ENCODE measurements at places on chromosomes 16 and 17.

GRCh38 chr16:29857133-29857760 is 5.8 kb downstream of the CDIPT start:
- no peak for DNase-seq

DNA sequence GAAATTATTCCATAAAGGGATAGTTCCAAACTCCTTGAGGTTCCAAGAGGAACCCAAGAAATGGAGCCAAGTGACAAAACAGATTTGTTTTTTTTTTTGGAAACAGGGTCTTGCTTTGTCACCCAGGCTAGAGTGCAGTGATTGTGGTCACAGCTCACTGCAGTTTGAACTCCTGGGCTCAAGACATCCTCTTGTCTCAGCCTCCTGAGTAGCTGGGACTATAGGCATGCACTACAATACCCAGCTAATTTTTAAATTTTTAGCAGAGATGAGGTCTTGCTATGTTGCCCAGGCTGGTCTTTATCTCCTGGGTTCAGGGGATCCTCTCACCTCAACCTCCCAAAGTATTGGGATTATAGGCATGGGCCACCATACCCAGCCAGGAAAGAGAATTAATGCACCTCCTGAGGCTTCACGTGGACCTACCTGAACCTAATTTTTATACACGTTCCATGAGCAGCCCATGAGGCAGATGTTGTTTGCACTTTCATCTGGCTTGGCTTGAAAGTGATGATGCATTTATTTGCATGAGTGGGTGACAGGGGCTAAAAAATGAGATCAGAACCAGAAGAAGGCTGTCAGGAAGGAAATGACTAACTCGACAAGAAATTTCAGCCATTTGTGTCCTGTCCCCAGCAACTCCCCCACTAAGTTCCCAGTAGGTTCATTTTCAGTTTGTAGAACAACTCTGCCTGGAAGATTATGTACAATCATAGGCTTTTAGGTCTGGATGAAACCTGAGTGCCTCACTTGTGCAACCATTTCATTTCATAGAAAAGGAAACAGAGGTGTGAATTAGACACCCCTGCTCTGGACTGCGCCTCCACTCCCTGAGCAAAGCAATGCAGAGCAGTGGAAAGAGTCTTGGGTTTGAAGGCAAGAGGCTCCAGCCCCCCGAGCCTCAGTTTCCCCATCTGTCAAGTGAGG is 10.3 kb upstream of the IRF8 start:
- peak; percentile 73 for DNase-seq

GRCh38 chr17:19533718-19534561 is at the start of gene SLC47A1:
Gene SLC47A1 (plus strand): TSS chr17:19533854. CDS start chr17:19533940, 86 bp downstream.
- DNase-seq, result peak; percentile 54

- peak; percentile 41 for DNase-seq
Measured at GRCh38 chr16:50213939-50214519, 52.3 kb upstream of the ADCY7 start.

- no peak for DNase-seq
Measured at GRCh38 chr16:17945080-17945601, 391.4 kb downstream of the NPIPA8 start.

- DNase-seq, result no peak
Measured at GRCh38 chr17:30393491-30393890, 14.8 kb downstream of the CPD start.

DNA sequence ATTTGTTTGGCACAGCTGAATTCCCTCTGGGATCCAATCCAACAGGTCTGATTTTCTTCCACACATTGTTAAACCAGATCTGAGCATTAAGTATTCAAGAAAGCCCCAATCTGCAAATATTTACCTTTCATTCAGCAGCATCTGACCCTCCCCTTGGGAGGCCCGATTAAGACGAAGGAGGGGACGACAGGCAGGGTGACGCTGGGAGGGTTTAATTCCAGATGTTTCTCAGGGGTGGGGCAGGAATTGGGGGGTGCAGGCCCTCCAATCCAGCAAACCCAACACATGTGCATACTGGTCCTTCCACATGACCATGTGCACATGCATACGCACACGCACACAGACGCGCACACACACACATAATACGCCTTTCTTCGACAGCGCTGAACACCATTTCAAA is 240.5 kb downstream of the GSG1L start:
- no peak for DNase-seq

- no peak for DNase-seq
Measured at GRCh38 chr16:88812513-88813268, 963 bp upstream of the APRT start.

- no peak for DNase-seq
Measured at GRCh38 chr17:18267366-18267765, 6.9 kb downstream of the MIEF2 start.

DNA sequence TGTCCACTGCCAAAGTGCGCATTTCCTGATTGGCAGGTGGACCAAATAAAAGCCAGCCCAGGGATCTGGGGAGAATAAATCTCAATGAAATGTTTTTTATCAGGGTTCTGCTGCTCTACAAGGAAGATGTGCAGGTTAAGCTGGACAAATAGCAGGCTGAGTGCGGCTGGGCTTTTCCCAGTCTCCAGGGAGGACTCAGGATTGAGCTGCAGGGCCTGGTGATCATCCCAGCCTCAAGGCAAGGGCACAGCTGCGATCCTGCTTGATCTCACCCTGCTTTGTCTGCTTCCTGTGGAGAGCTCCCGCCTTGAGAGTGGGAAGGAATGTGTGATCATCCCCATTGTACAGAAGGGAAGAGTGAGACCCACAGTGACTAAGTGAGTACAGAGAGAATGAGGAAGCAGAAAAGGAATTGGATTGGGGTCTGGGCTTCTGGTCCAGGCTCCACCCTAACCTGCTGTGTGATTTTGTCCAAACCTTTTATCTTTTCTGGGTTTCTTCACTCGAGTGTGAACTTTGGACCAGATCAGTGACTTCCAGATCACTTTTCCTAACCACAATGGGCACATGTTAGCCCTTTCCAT is 75.3 kb upstream of the CRHR1 start:
- no peak for DNase-seq

DNA sequence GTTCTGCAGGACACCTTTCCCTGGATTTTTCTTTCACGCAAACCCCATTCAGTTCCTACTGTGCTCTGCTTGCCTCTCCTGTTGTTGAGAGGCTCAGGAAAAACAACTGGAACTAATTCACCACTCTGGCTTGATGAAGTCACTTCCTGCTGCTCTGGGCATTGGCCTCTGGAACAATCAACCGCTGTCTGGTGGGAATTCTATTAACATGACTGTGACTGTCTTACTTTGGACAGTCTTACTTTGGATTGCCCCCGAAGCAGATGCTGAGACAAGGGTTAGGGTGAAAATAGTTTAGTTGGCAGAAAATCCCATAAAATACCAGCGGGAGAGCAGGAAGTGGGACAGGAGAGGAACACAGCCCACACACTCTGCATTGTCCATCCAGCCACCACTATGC is 90.0 kb upstream of the HSBP1 start:
- DNase-seq, result peak; percentile 34

GRCh38 chr16:48050871-48051270 is 104.9 kb downstream of the ABCC12 start:
- DNase-seq, result no peak

DNA sequence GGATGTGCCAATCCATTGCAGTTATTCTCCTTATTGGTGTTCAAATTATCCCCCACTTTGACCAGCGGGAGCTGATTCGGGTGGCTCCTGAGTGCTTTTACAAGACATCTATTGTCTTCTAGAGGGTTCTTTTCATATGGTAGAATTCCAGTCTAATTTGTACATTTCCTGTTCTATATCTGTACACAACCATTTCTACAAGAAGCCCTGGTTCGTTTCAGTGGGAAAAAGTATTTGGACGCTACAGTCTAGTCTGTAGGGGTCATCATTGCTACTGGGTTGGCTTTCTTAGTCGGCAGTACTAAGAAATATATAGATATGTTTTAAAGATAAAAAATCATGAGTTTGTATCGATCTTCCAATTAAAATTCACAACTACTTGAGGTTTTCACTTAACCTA is 262.6 kb downstream of the MAP2K6 start:
- DNase-seq, result no peak

DNA sequence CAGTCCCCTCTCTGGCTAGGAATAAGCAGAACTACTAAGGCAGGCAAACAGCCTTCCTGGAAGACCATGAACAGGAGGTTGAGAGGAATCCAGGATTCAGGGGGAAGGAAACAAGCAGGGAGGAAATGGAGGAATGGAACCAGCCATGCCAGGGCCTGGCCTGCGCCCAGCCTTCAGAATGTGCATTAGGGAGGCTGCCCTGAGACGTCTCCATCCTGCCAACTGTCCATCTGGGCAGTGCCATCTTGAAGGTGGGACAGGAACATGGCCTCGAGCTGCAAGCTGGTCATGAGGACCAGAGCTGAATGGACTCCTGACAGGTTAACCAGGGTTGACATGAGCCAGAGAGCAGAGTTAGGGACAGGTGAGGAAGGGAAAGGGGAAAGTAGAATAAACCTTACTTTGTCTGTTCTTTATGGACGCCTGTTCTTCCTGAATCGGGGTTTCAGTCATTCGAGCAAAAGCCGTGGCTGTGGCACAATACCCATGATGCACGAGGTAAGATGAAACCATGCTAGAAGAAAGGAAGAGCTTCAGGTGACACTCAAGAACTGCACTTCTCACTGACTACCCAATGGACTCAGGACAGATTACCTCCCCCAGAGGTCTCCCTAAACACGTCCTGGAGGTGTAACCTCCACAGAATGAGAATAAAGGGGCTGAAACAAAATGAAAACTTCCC is 12.1 kb upstream of the GFOD2 start:
- DNase-seq, result no peak

GRCh38 chr17:50687200-50688066 is 20.3 kb downstream of the ANKRD40 start:
- no peak for DNase-seq

DNA sequence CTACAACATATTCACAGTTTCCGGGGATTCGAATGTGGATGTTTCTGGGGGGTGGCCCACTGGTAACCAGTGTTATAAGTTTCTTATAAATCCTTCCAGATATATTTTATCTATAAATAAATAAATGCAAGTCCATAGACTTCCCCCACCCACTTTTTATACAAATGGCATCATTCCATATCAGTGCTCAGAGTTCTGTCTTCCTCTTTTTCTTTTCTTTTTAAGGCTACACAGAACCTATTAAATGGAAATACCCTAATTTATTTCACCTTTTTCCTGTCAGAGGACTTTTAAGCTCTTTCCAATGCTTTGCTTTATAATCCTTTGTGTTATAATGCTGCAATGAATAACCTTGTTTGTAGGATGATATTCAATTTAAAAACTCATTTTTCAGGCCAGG is 3.8 kb downstream of the LGALS9 start:
- DNase-seq, result no peak

DNA sequence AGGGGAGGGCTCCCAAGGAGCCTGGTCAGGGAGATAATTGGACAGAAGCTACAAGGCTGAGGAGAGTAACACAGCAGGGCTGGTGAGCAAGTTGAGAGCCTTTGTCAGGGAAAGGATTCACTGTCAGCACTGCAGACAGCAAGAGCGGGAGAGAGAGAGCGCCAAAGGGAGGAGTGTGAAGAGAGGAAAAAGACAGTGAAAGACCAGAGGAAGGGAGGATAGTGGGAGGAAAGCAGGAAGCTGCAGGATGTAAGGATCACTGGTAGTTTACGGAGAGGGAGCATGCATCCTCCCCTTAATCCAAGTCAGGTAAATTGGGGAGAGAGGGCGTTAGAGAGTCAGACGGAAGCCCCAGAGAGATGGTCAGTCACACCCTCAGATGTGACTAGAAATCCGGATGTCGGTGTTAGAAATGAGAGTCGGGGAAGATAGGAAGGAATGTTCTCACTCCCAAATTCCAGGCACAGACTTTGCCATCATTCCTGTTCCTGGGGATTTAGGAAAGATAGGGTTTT is 13.8 kb upstream of the SPOP start:
- DNase-seq, result no peak

DNA sequence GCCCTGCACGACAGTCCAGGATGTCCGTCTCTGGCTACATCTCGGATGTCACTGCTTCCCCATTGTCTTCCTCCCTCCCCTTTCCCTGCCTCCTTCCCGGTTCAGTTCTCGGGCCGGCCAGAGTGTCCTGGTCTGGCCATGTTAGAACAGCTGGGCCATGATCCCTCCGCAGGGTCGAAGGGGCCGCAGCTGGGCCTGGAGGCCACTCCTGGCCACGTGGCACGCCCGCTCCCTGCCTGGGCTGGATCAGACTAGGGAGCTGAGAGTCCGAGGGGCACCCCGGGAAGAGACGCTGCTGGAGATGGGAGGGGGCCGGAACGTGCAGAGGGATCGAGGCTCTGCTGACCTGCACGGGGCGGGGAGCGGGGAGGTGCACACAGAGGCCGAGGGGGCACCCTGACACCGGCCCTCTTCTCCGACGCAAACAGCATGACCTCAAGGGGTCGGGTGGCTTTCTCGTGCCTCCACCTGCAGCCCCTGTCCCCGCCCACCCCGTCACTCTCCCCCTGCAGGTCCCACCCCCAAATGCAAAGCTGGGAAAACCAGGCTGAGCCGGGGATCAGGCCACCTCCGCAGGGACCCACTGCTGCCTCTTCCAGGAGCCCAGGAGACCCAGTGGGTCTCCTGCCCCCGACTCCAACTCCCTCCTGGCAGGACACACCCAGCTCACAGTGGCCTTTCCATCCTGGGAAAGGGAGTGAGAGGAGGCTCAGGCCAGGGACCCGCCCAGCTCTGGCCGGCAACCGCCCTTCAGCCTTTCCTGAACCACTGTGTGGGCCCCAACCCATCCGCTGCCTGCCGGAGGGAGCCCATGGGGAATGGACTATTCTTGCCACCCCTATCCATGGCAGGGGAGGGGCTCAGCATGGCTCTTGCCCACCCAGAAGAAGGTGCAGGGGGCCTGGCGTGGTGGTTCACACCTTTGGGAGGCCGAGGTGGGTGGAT is 38.5 kb downstream of the CTU2 start:
- no peak for DNase-seq

DNA sequence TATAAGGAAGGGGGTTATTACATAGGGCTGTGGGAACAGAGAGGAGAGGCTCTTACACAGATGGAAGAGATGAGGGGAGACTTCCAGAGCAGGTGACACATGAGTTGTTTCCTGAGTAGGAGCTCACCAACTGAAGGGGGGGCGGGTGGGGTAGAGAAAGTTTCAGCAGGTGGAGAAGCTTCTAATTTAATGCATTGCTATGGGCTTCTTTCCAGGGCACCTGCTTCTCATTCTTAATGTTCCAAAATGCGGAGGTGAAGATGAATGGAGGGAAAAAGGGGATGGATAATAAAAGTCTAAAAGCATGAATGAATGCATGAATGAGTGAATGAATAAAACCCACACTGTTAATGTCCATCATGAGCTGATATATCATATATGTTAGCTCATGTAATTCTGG is 439.0 kb upstream of the CCL2 start:
- no peak for DNase-seq

GRCh38 chr16:27103954-27104353 is 37.2 kb downstream of the C16orf82 start:
- DNase-seq, result no peak

DNA sequence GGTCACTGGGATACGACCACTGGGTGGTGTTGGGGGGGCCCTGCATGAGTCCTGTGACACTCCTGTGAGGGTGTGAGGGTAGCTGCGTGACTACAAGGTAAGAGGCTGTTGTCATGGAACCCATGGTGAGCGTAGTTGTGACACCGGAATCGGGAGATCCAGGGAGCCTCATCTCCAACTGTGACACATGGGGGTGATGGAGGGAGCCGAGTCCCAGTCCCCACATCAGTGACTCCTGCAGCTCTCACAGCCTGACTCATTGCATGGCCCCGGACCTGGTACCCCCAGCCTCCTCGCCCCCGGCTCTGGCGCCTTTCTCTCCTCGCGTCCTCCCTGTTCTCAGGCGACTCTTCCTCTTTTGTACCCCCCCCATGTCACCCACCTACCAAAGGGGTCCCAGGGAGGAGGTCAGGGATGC is 14.2 kb downstream of the CDH16 start:
- DNase-seq, result no peak
